Naive thymus-derived CD4-positive, alpha-beta T cell (primary cell): ENCODE measurements at places on chromosomes 7 and 10.
A peak's percentile ranks its signal among the peaks of the same experiment; 100 is the strongest.

GRCh38 chr7:112386619-112387018 lies 63.6 kb upstream of the IFRD1 start:
- DNase-seq: no peak

DNA sequence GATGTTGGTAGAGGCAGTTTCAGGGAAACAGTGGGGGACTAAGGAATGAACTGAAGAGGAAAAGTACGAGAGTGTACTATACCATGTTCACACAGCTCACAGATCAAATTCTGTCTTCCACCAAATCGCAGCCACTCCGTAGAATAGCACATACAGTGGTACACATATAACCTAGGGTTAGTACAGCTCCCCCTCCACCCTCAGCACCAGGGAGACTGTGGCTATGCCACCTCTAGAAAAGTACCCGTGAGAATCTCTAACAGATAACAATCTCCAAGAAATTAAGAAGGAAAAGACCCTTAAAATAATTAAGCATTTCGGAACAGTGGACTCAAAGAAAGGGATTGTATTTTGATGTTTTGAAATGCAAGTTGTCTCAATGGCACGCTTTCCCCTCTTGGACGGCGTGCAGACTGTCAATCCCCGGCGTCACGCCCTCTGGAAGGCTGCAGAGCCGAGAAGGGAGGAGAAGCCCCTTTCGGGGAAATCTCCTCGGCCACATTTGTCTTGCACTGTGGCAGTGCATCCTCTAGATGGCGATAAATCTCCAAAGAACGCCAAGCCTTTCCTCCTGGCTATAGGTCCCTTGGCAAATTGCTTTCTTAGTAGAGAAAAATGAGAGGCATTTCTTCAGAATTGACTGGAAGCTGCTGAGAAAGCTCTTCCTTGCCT lies 345.0 kb downstream of the REEP3 start:
- DNase-seq: peak; percentile 19

DNA sequence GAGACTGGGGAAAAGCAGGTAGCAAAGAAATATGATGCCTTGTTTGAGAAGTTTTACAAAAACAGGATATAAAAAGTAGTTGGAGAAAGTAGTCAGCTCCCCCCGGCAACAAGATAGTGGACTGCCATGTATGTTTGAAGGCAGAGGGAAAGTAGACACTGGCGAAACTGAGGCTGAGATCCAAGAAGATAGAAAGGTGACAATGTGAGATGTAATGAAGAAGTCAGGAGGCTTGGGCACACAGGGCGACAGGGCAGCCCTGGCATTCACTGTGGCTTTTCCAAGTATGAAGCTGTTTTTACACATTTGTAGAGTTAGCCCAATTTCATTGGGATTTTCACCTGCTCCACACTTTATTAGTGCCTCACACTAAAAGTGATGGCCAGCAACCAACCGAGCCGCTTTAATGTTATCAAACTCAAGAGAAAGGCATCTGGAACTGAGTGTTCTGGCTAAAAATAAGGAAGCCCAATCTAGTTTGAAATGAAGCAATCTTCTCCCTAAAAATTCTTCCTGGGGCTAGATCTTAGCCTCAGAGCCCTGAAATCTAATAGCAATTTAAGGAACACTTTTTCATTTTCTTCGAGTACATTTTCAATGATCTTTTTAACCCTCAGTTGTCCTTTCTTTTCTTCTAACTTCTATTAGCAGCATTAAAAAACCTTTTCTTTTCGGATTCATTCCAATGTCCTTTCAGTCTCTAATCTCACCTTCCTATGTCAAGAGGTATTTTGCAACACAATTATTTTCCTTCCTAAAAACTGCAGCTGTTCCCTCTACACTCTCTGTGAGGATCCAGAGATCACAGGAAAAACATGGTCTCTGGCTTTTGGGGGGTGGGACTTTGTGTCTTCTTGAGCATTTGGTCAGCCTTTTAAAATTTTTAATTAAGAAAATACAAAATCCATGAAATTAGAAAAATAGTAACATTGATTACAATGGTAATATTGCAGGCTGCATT lies 108.0 kb downstream of the RNLS start:
- DNase-seq: no peak

GRCh38 chr7:6071406-6071805 lies 40.2 kb downstream of the ANKRD61 start:
- DNase-seq: no peak

GRCh38 chr10:30778769-30779168 lies 149.2 kb upstream of the LYZL2 start:
- DNase-seq: no peak

- no peak for DNase-seq
Measured at GRCh38 chr7:127995881-127996215, 35.4 kb downstream of the LRRC4 start.

GRCh38 chr7:13988065-13988464 lies 1.4 kb downstream of the ETV1 start:
- DNase-seq: no peak

DNA sequence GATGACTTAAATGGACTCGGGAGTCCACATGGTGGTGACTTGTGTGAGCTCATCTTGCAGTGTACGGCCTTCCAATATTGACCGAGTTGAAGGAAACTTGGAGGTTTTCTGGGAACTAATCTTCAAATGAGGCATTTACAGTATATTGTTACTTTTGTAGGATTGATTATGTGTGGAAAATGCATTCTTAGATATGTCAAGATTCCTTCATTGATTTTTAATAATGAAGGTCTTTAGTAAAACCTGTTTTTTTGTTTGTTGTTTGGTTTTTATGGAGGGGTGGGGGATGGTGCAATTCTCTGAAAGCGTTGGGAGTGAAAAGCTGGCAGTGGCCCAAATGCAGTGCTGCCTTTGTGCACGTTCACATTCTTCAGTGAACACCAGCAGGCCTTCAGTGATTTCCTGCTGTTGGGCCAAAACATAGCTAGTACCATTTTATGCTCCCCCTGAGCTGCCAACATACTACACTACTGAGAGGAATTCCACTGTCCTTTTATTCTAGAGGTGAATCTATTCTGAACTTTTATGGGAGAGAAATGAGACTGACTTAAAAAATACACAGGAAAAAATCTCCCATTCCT lies 50.4 kb downstream of the CCNY start:
- no peak for DNase-seq

DNA sequence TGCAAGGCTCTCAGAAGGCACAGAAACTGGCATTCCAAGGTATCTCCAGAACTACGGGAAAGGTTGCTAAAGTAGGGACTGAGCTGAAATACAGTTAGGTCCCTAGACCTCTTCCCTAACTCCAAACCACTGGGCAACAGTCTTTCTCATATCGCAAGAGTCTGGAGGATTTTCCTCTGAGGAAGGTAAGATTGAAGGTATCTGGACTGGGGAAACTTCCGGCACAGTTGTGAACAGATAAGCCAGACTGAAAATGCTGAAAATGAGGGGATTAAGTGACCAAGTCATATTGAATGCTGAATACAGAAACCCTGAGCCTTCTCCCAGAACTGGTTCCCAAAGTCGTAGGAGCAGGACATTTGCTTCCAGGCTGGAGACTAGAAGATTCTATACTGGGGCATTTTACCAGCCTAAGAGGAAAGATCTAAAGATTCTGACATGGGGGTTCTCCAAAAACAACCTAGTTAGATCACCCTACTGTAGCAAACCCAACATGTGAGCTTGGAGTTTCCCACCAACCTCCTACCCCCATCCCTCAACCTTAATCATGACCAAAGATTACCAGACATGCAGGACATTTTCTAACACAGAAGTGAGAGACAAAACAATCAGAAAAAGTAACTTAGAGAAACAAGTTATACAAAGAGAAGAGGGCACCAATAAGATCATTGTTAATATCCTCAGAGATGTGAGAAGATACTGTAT lies 2.8 kb upstream of the PRRT4 start:
- DNase-seq: no peak

DNA sequence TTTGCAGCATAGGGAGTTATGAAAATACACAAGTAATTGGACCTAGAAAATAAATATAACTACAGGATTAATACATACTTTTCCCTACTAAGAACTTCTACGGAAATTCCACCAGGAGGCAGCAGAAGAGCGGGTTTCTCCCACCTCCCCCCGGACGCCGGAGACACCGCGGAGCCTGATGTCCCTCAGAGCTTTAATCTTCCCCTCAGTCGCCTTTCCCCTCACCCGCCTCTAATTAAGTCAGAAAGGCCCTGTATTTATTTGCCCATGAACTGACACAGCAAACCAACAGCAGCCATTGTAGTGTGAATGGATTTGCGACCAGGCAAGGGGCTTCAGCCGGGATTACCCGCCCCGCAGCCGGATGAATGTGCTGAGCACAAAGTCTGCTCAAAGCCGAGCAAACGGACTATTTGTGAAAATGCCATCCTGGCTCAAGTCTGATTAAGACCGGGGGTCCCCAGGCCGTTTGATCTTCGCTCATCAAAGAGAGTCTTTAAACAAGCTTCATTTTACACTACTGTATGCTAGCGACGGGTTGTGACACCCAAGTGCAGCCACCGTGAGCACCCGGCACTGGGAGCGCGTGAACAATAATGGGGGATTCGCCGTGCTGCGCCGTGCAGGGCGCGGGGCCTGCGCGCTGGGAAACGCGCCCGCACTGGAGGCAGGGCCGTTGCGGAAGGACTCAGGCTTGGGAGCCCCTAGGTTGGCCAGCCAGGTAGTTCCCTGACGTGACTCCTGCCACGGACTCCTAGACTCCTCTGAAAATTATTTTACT lies 5.6 kb upstream of the DKK1 start:
- DNase-seq: no peak

- DNase-seq: no peak
Measured at GRCh38 chr10:26717476-26717875, 20.0 kb downstream of the PDSS1 start.

DNA sequence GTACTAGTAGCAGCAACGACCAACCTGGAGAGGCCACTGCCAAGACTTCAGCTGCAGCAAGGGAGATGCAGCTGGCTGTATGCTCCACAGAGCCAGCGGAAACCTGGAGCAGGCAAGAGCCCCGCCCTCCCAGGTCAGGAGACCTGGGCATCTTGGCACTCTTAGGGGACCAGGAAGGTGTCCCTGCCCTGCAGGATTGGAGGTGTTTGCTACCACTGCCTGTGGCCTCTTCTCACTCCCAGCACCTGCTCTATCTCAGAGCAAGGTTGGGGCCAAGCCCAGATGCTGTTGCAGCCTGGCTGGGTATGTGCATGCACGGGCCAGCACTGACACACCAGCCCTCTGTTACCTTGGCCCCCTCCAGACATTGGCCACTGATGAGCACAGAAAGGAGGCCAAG lies 1512.8 kb downstream of the REEP3 start:
- DNase-seq: no peak

- no peak for DNase-seq
Measured at GRCh38 chr10:101572126-101572525, 15.9 kb downstream of the POLL start.

DNA sequence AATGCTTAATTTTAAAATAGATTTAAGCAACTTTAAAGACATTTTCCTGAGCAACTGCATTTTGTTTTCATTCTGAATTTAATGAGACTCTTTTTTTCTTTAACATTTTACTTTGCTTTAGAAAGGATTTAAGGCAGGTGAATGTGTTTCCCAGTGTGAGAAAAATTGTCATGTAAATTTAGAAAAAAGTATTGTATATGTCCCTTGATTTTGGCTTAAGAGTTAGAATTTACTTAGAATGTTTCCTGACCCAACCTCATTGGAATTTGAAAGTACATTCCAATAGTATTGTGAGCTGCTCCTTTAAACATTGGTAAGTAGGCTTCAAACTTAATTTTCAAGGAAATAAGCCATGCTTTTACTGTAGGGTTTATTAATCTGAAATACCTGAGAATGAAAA lies 110.2 kb downstream of the PTEN start:
- no peak for DNase-seq

DNA sequence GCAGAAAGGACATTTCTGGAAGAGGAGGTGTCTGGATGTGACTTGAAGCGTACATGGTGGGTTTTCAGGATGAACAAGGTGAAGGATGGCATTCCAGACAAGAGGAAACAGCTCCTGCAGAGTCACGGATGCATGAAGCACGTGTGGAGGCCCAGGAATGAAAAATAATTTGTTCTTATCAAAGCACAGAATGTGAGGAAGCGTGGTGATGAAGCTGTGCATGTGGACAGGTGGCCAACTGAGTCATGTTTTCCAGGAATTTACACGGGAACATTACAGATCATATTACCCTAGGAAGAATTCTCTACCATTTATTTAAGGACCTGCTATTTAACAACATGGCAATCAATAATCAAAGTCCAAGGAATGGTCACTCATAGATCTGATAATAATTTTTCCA lies 413.2 kb upstream of the KLF6 start:
- DNase-seq: no peak

DNA sequence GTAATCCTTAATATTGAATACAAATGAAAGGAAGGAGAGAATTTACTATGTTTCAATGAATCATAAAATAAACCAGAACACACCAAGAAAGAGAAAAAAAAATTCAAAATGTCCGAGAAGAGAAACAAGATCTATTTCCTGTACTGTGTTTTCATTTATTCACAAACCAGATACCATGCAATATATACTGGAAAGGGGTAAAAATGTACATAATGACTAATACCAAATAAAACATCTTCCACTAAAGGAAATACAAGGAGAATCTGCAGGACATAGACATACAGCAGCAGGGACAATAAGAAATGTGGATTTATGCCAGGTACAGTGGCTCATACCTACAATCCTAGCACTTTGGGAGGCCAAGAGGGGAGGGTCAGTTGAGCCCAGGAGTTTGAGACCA lies 24.3 kb upstream of the TMEM26 start:
- no peak for DNase-seq

GRCh38 chr7:106779877-106780276 lies 85.2 kb upstream of the PIK3CG start:
- no peak for DNase-seq

DNA sequence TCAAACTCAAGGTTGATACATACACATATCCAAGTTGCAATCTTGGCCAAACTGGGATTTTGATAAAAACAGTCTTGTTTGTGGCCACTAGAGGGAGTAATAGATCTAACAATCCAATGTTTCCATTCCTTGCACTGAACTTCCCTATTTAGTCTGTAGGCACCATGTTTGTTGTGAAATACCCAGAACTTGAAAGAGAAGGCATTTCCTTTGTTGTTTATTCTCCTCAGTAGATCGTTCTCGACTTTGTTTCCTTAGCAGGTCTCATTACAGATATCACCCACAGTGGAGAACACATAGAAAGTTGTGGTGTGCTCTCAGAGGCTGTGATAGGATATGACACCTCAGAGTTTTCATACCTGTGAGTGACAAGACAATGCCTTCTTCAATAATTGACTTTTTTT lies 70.3 kb upstream of the MXI1 start:
- DNase-seq: no peak
